ENCODE measurements at places on chromosomes 3 and 15.

GRCh38 chr3:132519914-132520313, 77.2 kb upstream of the ACKR4 start:
- DNase-seq, result no peak

DNA sequence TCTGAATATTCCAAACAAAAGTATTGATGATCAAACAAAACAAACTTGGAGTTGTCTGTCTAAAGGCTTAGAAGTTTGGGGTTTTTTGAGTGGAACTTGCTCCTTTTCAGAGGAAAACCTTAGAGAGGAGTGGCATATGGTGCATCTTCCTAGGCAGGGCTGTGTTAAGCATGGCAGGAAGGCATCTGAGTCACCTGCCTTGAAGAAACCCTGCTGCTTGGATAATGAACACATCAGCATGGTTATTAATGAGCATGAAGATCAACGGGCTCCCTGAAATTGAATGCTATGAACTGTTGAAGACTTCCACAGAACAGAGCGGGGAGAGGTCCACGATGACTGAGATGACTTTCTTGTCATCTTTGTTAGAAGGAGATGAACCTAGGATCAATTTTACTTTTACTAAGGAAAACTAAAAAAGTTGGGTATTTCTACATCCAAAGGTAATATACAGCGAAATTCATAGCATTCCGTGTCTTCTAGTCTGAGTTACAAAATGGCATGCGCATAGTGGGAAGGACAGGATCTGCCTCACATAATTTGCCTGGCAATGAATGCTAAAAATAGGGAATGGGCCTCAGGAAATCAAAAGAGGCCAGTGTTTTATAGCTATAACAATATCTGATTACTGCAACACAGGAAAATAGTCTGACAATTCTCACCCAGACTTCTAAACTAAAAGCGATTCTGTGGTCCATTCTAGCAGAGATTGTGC, 11.6 kb upstream of the TMED3 start:
- no peak for DNase-seq

DNA sequence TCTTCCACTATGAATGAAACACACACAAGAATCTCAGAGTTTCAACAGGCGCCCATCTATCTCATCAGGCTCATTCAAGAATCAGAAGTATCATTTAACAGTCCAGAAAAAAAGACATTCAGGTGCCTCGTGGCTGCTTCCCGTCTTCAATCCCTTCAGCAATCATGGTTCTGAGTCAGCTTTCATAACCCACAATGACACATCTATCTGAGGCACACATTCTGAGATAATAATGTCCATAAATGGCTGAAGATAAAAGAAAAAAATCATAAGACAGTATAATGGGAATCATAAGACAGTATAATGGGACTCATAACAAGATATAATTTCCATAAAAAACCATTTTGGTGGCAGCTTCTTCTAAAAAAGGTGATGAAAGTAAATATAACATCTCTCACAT, 52.4 kb downstream of the TNIK start:
- no peak for DNase-seq

- DNase-seq, result no peak
These were observed 12.8 kb downstream of the SYNM start for GRCh38 chr15:99117563-99118257.

- no peak for DNase-seq
These were observed 37.9 kb downstream of the ANKDD1A start for GRCh38 chr15:64949383-64950186.

All from BE2C (cell line).